ENCODE measurements at places on chromosomes 3 and 15.

GRCh38 chr3:45477041-45477725 is 88.8 kb downstream of the LARS2 start:
- no peak for DNase-seq

- no peak for DNase-seq
These were observed 198.6 kb downstream of the KBTBD8 start for GRCh38 chr3:67196677-67197076.

DNA sequence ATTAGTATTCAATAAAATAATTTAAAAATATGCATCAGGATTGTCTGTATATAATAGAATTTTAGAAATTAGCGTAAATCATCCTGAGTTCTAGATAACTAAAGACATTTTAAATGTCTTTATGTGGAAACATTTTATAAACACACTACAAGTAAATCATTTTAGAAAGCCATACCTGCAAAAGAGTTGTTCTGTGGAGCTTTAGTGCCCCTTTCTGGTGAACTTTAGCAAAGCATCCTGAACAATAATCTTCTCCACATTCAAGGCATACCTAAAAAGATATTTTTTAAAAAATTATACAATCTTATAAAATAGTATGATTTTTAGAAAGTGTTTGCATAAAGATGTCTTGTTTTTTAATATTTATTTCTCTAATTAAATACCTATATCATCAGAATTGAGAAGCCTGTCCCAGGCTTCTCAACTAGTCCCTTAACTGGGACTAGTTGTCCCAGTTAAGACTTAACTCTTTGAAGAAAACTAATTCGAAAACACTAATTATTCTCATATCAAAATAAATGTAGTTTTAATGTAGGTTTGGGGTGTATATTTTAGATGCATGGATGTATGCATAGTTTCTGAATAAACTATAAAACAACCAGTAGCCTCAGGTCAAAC is 29.7 kb downstream of the ZBBX start:
- DNase-seq: no peak

GRCh38 chr3:155876037-155876436 is 5.6 kb downstream of the GMPS start:
- no peak for DNase-seq

DNA sequence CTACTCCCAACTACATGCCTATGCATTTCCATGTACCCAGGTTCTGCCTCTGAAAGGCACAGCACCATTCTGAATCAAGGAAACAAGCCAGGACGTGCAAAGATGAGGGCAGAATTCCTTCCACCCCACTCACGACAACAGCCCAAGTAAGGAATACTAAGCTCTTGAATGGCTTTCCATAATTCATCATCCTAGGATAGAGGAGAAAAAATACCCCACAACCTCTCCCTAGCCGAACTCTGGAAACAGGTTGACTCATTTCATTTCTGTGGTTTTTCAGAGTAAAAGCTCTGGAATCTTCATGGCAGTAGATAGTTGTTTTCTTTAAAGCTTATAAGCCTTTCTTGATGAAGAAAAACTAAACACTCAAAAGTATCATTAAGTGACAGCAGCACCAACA is 77.8 kb downstream of the PDZRN3 start:
- no peak for DNase-seq

DNA sequence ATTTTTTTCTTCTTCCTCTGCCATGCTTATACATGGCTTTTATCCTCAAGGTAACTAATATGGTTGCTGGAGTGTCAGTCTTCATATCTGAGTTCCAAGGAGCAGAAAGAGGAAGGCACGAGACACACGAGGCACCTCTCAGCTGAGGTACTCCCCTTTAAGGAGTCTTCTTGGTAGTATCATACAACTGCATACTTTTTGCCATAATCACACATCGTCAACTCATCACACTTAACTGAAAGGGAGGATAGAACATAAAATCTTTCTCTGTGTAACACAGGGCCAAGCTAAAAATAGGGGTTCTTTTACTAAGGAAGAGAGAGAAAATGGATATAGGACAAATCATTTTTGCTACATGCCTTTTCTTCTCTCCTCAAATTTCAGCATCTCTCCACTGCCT is 104.2 kb downstream of the OXSM start:
- DNase-seq: no peak

GRCh38 chr15:73952171-73952912 is 26.1 kb downstream of the LOXL1 start:
- DNase-seq: no peak

DNA sequence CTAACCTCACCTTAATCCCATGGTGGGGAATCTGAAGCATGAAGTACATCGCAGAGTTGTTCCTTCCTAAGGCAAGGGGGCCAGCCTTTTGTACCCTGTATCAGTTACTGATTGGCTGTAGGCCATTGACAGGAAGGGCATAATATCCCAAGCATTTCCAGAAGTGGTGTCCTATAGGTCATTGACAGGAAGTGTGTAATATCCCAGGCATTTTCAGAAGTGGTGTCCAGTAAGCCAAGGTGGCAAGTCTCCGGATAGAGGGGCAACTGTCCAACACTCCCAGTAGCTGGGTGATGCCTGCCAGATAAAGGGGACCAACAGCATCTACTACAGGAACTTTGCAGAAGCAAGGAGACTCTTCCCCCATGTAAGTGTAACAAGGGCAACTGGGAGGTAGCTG is 52.1 kb upstream of the MYRIP start:
- DNase-seq: no peak

DNA sequence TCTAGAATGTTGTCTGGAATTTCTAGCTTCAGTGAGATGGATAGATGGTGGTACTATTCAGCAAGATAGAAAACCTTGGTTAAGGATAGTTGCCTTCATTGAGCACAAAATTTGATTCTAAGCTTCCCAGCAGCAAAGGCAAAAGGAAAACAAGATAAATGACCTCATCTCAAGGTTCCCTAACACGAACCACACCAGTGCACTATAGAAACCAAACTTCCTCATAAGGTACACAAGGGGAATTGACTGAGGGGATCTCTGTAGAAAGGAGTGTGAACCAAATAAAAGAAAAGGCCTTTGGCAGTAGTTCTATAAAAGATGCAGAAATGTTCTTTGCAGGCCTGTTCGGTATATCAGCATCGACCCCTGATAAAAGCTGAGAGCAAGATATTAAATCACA is 288.9 kb downstream of the SHQ1 start:
- no peak for DNase-seq

DNA sequence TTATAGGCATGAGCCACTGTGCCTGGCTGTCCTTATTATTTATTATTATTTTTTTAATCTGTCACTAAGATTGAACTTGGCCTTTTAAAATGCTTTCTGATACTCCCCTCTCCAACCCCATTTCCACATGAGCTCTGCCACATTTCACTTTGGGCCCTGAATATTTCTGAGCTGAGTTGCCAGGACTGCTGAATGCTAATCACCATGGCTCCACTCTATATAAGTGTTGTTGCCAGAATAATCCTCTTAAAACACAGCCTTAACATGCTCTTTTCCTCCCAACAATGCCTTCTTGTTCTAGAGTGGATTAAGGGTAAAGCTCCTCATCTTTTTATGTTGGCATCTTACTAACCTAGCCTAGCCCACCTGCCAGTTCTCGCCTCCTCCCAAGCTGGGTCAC is 124.4 kb downstream of the PDZRN3 start:
- DNase-seq: no peak

GRCh38 chr3:98890181-98890835 is 11.2 kb downstream of the DCBLD2 start:
- DNase-seq: no peak

DNA sequence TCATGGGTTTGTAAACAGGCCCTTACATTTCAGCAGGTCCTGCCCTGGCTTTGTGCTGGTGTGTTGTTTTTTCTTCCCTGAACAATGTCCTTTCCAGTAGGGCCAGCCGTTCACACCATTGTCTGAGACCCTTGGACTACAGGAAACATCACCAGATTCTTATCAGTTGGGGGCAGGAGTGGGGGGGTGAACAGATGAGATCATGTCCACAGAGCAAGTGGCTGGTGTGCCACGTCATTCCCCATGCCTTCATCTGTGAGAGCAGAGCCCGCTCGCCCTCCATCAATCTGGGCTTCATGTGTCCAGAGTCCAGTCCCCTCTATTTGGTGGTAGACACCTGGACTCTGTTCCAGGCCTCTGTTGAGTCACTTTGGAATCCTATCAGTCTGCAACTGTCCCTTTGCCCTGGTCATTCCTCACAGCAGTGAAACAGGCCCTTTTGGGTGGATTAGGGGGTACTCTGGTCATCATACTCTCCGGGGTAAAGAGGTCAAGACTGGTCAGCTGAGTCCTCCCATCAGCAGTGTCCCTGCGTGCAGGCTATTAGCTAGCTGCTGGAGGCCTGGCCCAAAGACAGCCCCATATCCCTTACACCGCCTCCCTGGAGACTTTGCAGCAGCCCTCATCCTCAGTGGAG is 15.0 kb downstream of the SEMA3G start:
- DNase-seq: no peak

DNA sequence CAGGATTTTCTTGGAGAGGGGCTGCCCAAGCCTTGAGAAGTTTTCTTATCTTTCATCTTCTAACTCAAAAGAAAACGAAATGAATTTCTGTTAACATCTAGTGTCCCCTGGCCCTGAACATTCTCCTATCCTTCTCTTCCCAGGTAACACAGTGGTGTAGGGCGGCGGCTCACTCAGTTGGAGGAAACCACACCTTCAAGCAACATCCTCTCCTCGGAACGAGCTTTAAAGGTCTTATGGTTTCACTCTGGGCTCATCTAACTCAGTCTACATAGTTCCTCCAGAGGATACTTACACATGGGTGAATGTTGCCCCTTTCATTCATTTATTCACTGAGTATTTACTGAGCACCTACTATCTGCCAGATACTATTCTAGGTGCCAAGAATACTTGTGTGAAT is 31.0 kb upstream of the KLHL6 start:
- no peak for DNase-seq

DNA sequence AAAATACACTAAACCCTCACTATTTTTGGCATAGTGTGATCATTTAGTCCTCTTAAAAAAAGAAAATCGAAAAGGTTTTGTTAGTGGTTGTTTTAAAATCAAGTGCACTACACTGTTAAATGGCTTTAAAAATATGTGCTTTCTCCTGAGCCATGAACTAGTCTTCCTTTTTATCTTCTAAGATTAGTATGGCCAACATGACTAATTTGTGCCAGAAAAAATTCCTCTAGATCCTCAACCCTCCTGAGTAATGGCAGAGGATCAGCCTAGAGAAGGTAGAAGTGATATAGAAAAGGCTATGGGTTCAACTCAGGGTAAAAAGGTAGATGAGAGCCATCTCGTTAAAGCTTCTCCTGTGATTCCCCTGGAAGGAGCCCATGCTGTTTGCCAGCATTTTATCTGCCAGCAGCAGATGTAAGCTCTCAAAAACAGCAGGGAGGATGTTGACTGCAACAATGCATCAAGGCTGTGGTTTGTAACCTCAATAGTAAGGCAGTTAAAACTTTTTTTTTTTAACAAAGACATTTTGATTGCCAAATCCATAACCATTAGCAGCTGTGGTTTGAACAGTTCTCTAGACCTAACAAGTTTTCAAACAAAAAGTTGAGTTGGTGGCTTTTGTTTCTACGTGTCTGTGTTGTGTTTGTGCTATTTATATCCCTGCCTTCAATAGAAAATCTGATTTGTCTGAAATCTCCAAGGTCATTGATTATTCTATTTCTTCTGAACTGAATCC is 30.2 kb upstream of the ZNF609 start:
- no peak for DNase-seq

GRCh38 chr3:23667536-23668429 is 138.0 kb upstream of the UBE2E1 start:
- no peak for DNase-seq

- peak; percentile 44 for DNase-seq
These were observed 1.6 kb upstream of the SUCNR1 start for GRCh38 chr3:151871639-151872468.

DNA sequence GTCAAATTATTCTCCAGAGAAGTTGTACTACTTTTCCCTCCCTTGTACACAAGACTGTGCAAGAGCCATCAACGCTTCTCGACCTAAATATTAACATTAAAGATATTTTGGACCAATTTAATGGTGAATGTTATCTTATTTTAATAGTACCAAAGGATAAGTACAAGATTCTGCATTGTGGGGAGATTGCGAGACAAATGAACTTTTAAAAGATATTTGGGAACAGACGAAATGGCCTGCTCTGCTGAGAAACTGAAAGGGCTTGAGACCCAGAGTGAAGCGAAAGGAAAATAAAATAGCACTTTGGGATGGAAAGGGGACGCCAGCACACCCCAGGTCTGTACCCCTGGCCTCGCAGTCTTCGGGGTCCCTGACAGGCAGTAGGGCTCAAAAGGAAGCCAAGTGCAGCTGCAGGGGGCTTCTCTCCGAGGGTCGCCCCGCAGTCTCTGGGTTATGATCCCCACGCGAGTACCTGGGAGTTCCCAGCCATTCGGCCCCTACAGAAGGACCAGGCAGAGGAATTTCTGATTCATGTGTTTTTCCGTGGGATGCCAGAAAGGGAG is 97.6 kb upstream of the VGLL3 start:
- peak; percentile 27 for DNase-seq

GRCh38 chr3:31776016-31776415 is 205.0 kb downstream of the OSBPL10 start:
- DNase-seq: no peak

- DNase-seq: no peak
These were observed 8.3 kb downstream of the TRA2B start for GRCh38 chr3:185929192-185930151.

- DNase-seq: peak; percentile 14
These were observed 44.5 kb upstream of the CCNL1 start for GRCh38 chr3:157204431-157204830.

- DNase-seq: no peak
These were observed 33.3 kb upstream of the TUBGCP5 start for GRCh38 chr15:23072633-23073032.

DNA sequence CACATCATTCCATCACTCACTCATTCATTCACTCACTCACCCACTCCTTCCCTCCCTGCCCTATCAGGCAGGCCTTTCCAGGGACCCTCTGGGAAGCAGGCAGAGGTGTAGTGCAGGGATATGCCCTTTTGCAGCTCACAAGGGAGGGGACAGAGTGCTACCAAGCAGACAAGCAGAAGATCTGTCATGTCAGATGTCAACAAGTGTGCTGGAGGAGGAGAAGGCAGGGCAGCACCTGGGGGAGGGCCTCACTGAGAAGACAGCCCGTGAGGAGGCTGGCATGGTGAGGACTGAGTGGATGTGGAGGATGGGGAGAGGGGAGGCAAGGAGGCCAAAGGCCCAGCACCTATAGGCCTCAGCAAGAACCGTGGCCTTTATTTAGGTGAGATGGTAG is 15.3 kb downstream of the ABTB1 start:
- DNase-seq: no peak

DNA sequence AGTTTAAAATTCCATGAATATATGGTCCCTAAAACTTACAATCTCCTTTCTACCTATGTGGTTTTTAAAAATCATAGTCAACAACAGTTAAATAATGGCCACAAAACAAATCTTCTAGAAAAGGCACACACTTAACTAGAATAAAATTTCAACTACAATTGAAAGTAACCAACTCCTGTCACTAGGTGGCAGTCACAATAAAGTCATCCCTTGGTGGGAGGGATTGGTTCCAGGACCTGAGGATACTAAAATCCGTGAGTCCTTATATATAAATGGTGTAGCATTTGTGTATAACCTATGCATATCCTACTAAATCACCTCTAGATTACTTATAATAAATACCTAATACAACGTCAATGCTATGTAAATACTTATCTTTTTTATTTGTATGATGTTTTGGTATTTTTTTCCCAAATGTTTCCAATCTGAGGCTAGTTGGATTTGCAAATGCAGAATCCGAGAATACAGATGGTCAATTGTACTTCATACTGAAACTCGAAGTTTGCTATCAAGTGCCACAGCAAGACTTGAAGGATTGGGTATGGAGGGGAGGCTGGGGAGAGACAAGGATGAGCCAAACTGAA is 172.6 kb downstream of the FMN1 start:
- DNase-seq: peak; percentile 19
